ENCODE measurements at places on chromosomes 16 and 17. TPM values are rescaled to one million over a fixed set of nuclear protein-coding genes. Genes with fewer than 3 reads are reported as not detected.

CDYL2 gene
- 4.3 TPM for polyA plus RNA-seq

TBC1D3K gene
- polyA plus RNA-seq = not detected

TEKT5 gene
- not detected for polyA plus RNA-seq

KRT15 gene
- polyA plus RNA-seq = not detected

VAT1L gene
- polyA plus RNA-seq = 43.6 TPM

TBC1D16 gene
- 0.69 TPM for polyA plus RNA-seq

Measured in Purkinje cell (primary cell).